ENCODE measurements at places on chromosomes 16 and 17. TPM values are rescaled to one million over a fixed set of nuclear protein-coding genes. Genes with fewer than 3 reads are reported as not detected.
A peak's percentile ranks its signal among the peaks of the same experiment; 100 is the strongest.

DNA sequence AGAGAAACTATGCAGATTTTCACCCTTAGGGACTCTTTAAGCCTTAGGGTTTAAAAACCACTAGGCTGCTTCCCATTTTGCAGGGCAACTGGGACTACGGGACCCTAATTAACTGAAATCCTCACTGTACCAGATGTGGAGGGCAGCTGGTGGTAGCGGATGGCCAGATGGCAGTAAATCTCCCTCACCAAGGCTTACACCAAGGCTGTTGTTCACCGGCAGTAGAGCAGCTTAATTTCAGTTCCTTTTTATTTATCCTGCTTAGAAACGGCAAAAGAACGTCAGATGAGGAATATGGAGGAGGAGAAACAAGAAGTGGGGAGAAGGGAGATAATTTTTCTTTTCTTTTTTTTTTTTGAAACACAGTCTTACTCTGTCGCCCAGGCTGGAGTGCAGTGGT is 6.5 kb downstream of the ABHD15 start:
- H3K27me3 ChIP-seq = no peaks in the 10 kb centered on the region
- H3K4me3 ChIP-seq = no peak overlapping the region
- no peaks in the 10 kb centered on the region for H3K4me1 ChIP-seq
- H3K36me3 ChIP-seq = peaks cover 2% of the 10 kb centered on the region
- no peak overlapping the region for H3K27ac ChIP-seq

DNA sequence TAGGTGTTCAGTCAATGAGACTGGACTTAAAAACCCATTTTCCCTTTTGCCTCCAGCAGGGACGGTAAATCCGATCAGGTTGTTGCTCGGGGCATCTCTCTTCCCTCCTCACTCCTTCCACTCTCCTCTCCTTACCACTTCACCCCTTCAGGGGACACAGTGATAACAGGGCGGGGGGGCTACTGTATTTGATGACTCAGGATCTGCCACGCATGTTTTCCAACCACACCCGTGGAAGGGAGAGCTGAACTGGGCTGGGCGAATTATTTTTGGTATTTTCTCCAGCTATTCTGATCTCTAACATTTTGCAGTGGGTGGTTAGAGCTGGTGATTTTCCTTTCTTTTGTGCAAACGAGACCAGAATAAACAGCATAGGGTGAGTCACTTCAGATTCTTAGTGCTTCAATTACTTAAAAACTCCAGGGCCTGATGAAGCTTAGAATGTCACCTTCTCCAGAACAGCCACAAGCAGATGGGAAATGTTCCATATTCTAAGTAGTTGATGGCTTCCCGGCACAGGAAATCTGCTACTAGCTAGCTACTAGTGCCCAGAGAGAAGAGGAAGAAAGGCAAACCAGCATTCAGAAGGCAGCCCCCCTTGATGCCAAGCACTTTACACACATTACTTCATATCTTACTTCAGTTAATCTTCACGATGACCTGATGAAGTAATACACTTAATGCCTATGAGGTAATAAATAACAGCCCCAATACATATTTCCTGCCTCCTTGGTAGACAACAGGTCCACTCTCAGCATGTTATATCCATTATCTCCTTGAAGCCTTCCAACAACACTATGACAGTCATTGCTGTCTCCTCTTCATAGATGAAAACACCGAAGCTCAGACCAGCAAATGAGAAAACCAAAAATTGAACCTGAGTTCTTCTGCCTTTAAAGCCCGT is 74.1 kb downstream of the ASIC2 start:
- no peak overlapping the region for H3K4me3 ChIP-seq
- no peaks in the 10 kb centered on the region for H3K36me3 ChIP-seq
- H3K27me3 ChIP-seq = no peaks in the 10 kb centered on the region
- peak; percentile 51 for DNase-seq
- no peaks in the 10 kb centered on the region for H3K4me1 ChIP-seq
- H3K27ac ChIP-seq = no peak overlapping the region

- H3K4me1 ChIP-seq = no peaks in the 10 kb centered on the region
- DNase-seq = no peak
- no peak overlapping the region for H3K4me3 ChIP-seq
- H3K27ac ChIP-seq = no peak overlapping the region
- no peaks in the 10 kb centered on the region for H3K27me3 ChIP-seq
Observed at GRCh38 chr16:78505036-78505435, 405.6 kb downstream of the WWOX start.

DNA sequence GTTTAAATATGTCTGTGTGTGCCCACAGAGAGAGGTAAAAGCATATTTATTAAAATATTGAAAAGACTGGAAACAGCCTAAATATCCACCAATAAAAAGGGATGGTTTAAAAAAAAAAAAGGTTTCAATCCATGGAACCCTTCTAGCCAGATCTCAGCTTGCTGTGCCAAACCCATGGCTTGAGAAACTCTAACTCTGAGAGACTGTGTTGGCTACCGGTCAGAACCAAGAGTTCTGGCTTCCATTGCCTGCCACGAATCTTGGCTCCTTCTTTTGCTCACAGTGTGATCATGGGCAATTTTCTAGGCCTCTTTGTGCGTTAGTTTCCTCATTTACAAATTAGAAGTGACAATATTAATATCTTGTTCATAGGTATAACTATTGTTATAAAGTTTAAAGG is 201.3 kb upstream of the IRX3 start:
- H3K27me3 ChIP-seq = no peaks in the 10 kb centered on the region
- H3K4me1 ChIP-seq = no peaks in the 10 kb centered on the region
- no peaks in the 10 kb centered on the region for H3K36me3 ChIP-seq
- H3K4me3 ChIP-seq = no peak overlapping the region
- DNase-seq = no peak

The UBALD1 gene
- 3.6 TPM for total RNA-seq

GRCh38 chr17:49494399-49494985 is 601 bp upstream of the NGFR start:
- H3K4me3 ChIP-seq = no peak overlapping the region
- peaks cover 41% of the 10 kb centered on the region for H3K27me3 ChIP-seq

- peak; percentile 85 for DNase-seq
- H3K36me3 ChIP-seq = peaks cover 1% of the 10 kb centered on the region
- H3K4me3 ChIP-seq = peak overlapping the region; percentile 83
- H3K4me1 ChIP-seq = peaks cover 36% of the 10 kb centered on the region
- H3K27me3 ChIP-seq = no peaks in the 10 kb centered on the region
Observed at GRCh38 chr16:88782454-88783390, 2.3 kb downstream of the PIEZO1 start.

DNA sequence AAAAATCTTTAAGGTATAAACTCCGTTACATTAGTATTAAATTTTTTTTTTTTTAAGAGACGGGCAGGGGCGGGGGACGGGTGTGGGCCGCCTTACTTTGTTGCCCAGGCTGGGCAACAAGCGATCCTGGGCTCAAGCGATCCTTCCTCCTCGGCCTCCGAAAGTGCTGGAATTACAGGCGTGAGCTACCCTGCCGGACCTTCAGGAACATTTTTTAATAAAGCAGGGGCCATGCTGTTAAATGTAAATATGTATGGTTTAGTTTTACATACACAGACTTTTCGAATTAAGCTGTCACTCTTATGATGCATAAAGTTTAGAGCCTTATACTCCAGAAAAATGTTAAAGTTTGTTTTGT is 2.4 kb downstream of the PPM1D start:
- no peaks in the 10 kb centered on the region for H3K27me3 ChIP-seq
- no peaks in the 10 kb centered on the region for H3K36me3 ChIP-seq
- H3K4me1 ChIP-seq = no peaks in the 10 kb centered on the region
- peak overlapping the region; percentile 89 for H3K4me3 ChIP-seq

The WNT3 gene
- total RNA-seq = 1.3 TPM

DNA sequence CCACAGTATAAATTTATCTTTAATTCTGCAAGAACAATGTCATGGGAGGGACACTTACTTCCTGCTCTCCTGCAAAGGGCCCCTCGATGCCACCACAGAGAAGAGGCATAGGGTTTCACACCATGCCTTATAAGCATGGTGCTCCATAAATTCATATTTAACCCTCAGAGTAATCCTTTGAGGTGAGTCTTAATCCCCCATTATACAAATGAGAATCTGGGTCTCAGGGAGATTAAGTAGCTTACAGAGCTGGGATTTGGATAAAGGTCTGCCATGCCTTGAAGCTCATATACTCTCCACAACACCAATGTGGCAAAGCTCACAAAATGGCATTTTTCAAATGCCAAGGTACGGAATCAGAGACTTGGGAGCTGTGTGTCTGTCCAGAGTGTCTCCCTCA is 268.5 kb upstream of the CCL2 start:
- H3K4me3 ChIP-seq = no peak overlapping the region
- no peak for DNase-seq
- no peaks in the 10 kb centered on the region for H3K36me3 ChIP-seq
- no peaks in the 10 kb centered on the region for H3K4me1 ChIP-seq

The RNU2-1 gene
- total RNA-seq = not detected

DNA sequence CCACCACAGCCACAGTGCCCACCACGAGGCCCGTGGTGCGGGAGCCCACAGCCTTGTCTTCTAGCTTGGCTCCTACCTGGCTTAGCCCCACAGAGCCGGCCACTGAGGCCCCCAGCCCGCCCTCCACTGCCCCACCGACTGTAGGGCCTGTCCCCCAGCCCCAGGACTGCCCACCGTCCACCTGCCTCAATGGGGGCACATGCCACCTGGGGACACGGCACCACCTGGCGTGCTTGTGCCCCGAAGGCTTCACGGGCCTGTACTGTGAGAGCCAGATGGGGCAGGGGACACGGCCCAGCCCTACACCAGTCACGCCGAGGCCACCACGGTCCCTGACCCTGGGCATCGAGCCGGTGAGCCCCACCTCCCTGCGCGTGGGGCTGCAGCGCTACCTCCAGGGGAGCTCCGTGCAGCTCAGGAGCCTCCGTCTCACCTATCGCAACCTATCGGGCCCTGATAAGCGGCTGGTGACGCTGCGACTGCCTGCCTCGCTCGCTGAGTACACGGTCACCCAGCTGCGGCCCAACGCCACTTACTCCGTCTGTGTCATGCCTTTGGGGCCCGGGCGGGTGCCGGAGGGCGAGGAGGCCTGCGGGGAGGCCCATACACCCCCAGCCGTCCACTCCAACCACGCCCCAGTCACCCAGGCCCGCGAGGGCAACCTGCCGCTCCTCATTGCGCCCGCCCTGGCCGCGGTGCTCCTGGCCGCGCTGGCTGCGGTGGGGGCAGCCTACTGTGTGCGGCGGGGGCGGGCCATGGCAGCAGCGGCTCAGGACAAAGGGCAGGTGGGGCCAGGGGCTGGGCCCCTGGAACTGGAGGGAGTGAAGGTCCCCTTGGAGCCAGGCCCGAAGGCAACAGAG is 10.5 kb downstream of the VASN start:
- H3K4me3 ChIP-seq = no peak overlapping the region
- H3K4me1 ChIP-seq = peaks cover 51% of the 10 kb centered on the region
- peak overlapping the region; percentile 71 for H3K27ac ChIP-seq
- DNase-seq = no peak

DNA sequence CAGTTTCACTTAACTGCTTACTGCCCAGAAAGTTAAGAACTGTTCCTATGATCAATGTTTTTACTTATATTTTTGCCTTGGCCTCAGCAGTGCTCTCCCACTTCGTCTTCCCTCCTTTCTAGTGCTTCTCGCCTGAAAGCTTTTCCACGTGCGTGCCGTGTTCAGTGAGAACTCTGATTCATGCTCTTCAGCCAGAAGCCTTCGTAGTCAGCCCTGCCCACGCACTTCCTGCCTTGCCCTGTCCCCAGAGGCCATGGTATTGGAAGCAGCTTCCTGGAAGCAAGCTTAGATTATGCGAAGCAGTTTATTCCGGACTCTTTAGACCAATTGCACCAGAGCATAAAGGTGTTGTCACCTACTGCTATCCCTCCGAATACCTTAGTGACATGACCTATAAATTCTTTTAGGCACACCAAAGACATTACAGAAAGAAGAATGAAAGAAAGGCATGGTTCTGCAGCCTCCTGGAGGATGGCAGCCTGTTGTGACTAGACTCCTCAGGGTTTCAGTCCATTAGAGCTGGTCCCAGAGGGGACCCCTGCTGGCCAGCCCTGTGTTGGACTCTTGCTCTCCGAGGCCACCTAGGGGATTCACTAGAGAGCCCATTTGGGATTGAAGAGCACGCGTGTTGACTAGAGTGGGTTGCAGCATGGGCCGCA is 105.2 kb downstream of the RPTOR start:
- no peaks in the 10 kb centered on the region for H3K36me3 ChIP-seq
- DNase-seq = peak; percentile 70

- no peak overlapping the region for H3K27ac ChIP-seq
- H3K36me3 ChIP-seq = no peaks in the 10 kb centered on the region
- H3K4me1 ChIP-seq = peaks cover under 1% of the 10 kb centered on the region
- no peak for DNase-seq
Observed at GRCh38 chr17:76566988-76567431, 18.6 kb downstream of the ST6GALNAC2 start.

DNA sequence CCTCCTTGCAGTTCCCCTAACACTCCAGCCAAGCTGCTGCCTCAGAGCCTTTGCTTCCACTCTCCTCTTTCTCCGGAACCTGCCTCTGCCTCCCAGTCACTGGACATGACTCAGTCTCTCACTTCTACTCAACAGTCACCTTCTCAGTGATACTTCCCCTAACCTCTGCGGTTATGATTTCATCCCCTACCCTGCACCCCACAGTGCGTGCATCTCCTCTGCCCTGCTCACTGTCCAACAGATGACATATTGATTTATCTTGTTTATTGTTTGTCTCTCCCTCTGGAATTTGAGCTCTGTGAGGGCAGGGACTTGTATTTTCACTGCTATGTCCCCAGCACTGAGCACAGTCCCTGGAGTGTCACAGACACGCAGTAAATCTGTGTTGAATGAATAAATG is 100.7 kb downstream of the CYLD start:
- H3K36me3 ChIP-seq = no peaks in the 10 kb centered on the region
- no peak for DNase-seq
- no peaks in the 10 kb centered on the region for H3K4me1 ChIP-seq
- no peak overlapping the region for H3K27ac ChIP-seq
- H3K27me3 ChIP-seq = peaks cover 4% of the 10 kb centered on the region

- no peak overlapping the region for H3K27ac ChIP-seq
- no peaks in the 10 kb centered on the region for H3K36me3 ChIP-seq
- no peak overlapping the region for H3K4me3 ChIP-seq
- DNase-seq = no peak
Observed at GRCh38 chr17:27244011-27244410, 49.9 kb upstream of the WSB1 start.

- DNase-seq = peak; percentile 26
- no peaks in the 10 kb centered on the region for H3K36me3 ChIP-seq
- peaks cover 8% of the 10 kb centered on the region for H3K27me3 ChIP-seq
- H3K4me3 ChIP-seq = no peak overlapping the region
Observed at GRCh38 chr17:78237401-78238012, 6.1 kb downstream of the TMEM235 start.

DNA sequence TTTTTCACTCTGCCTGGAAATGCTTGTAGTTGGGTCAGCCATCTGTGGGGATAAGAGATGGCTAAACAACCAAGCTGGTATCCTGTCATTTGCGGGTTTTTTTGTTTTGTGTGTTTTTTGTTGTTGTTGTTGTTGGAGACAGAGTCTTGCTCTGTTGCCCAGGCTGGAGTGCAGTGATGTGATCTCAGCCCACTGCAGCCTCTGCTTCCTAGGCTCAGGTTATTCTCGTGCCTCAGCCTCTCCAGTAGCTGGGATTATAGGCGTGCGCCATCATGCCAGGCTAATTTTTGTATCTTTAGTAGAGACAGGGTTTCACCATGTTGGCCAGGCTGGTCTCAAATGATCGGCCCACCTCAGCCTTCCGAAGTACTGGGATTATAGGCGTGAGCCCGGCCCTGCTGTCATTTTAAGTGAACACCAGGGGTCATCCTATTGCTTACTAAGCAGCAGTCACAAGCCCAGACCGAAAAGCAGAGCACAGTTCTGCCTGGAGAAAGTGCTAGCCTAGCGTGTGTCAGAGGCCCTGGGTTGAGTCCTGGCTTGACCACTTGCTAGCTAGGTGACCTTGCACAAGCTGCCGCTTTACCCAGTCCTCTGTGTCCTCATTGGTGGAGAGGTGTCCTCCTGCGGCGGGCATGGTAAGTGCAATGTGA is 4.6 kb downstream of the SMCR8 start:
- H3K36me3 ChIP-seq = peaks cover 19% of the 10 kb centered on the region
- no peak overlapping the region for H3K27ac ChIP-seq
- peak; percentile 49 for DNase-seq
- peaks cover 5% of the 10 kb centered on the region for H3K4me1 ChIP-seq
- no peaks in the 10 kb centered on the region for H3K27me3 ChIP-seq
- H3K4me3 ChIP-seq = peak overlapping the region; percentile 35

The HCRT gene
- total RNA-seq = not detected
